RCC 7860 (cell line): ENCODE measurements at places on chromosomes 11 and 22.
A peak's percentile ranks its signal among the peaks of the same experiment; 100 is the strongest.

GRCh38 chr11:66727282-66728037, 1.6 kb downstream of the SPTBN2 start:
- DNase-seq = no peak

DNA sequence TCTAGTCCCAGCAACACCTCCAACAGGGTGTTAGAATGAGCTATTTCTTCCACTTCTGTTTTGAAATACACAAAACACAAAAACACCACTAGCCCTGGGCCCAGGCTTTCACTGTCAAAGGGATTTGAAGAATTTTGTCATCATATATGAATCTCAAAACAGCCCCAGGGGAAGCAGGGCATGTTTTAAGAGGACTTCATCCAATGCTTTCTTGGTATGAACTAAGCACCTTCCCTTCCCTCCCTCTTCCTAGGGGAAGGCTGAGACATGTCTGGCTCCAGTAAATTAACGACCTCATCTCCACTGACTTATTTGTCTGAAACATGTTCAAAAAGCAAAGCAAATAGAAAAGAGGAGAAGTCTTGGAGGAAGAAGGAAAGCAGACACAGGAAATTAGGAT, 75.7 kb upstream of the INCENP start:
- DNase-seq = no peak

DNA sequence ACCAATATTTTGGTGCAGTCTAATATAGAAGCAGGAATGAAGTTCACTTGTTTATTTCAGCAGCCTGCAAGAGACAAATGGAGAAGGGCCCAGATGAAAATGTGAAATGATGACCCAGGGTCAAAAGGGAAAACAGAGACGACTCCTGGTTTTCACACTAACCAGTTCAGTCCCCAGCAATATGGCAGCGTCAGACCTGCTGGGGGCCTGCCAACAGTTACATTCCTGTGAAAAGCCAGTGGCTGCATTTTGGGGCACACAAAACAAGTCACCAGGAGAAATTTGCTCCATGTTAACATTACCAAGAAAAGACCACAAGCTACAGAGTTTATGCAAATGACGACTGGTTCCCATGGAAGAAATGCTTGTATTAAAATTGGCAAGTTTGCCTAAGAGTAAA, 80.2 kb downstream of the CCDC34 start:
- no peak for DNase-seq

DNA sequence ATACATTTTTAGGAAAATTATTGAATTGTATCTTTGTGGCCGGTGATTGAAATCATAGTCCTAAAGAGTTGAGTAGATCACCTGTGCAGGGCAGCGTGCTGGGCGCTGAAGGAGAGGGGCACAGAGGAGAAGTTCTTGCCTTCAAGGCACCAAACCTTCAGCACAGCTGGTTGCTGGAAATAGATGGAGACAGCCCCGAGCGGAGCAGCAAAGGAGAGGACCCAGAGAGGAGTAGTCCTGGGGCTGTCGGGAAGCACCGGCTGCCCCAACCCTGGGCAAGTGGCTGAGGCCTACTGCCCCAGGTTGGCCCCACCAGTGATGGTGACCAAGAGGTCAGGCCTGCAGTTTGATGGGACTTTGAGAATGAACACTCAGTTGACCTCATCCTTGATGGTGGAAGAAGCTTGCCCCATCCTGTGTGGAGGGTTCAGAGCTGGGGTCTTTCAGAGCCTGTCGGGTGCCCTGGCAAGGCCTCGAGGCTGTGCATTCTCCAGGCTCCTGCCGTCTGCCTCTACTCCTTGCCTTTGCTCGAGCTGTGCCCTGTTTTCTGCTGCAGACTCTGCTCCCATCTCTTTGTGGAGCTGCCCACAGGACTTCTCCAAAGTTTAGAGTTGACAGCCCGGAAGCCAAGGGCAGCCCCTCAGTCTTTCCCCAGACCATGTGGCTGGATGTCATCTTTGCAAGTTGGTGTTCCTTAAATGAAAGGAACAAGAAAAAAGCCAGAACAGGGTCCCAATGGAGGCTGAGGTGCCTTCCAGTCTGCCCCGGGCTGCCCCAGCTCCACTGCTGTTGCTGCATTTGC, 285.1 kb downstream of the TBC1D22A start:
- no peak for DNase-seq

- peak; percentile 34 for DNase-seq
Observed at GRCh38 chr22:39997939-39998726, 3.4 kb downstream of the FAM83F start.

- no peak for DNase-seq
Observed at GRCh38 chr11:114053406-114053805, 6.1 kb upstream of the ZBTB16 start.

DNA sequence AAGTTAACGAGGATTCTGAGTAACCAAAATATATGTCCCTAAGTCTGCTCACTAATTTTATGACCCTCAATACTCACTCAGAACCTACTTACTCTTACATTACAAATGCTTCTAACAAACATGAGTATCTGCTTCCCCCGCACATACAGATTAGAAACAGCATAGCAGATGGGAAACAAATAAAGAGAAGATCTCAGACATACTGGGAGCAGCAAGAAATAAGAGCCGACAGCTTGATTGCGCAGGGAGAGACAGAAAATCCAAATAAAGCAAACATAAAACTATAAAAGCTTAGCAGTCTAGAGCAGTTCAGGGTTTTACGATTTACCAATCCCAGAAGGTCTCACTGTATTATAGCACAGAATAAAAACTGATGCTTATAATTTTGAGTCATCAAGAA, 89.1 kb upstream of the DBX1 start:
- DNase-seq = no peak

GRCh38 chr11:116104498-116105174, 600.4 kb upstream of the CADM1 start:
- DNase-seq = no peak
